Psoas muscle (tissue), 8 donors: ENCODE measurements at places on chromosomes 7 and 10. TPM values are rescaled to one million over a fixed set of nuclear protein-coding genes. Genes with fewer than 3 reads are reported as not detected.

- no peak for DNase-seq
Observed at GRCh38 chr7:55250313-55250712, 114.8 kb upstream of the LANCL2 start.

Gene ACSL5
- polyA plus RNA-seq, result 2.6 TPM

GRCh38 chr10:124632064-124632531 is 112.1 kb downstream of the FAM53B start:
- DNase-seq, result peak; percentile 58

Gene VENTX
- 0.03 TPM for polyA plus RNA-seq

DNA sequence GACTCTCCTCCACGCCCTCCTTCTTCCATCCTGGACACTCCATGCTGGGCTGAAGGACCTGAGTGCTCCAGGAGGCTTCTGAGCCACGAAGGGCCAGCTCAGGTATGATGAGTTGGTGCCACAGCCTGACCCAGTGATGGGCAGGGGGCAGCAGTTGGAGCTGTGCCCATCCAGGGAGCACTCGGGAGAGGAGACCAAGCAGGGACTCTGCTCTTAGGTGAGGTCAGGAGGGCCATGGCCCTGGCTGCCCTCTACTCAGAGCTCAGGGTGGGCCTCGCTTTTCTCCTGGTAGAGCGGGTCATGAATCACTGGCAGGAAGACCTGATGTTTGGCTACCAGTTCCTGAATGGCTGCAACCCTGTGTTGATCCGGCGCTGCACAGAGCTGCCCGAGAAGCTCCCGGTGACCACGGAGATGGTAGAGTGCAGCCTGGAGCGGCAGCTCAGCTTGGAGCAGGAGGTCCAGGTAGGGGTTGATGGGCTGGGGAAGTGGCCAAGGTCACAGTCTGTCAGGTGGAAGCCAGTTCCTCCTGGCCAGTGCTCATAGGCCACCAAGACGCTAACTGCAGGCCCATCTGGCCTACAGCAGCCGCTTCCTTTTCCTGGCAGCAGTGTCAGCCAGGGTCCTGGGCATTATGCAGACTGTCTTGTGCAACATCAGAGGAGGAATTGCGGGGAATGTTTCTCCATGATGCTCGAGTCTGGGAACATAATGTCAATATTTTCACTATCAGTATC is 50.8 kb downstream of the ALOX5 start:
- no peak for DNase-seq

DNA sequence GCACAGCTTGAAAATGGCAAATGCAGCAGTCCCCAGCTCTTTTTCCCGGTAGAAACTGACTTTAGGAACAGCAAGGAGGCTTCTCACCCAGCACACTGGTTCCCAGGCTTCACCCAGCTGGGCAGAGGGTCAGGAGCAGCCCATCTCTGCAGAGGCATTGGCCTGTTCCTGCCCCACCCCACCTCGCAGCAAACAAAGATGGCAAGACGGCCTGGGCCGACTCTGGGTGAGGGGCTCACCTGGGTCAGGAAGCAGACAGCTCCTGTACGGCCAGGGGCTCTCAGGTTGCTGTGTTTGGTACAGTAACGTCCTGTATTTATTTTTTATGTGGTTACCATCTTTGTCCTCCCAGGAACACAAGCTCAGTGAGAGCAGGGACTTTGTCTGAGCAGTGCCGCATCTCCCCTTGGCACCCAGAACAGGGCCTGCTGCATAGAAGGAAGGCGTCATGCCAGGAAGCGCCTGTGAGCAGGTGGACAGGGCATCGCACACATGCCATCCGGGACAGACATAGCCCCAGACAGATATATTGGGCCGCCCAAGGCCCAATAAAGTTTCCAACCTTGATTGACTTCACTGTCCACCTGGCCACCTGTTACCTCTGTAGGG is 585.0 kb upstream of the FOXK1 start:
- DNase-seq, result no peak

Gene SLC39A12
- polyA plus RNA-seq, result not detected

Gene FAM24A
- polyA plus RNA-seq, result not detected

GRCh38 chr10:26840938-26841732 is 19.6 kb downstream of the ABI1 start:
- DNase-seq, result no peak

GRCh38 chr7:127287133-127287532 is 34.4 kb upstream of the GRM8 start:
- no peak for DNase-seq

Gene NODAL
- polyA plus RNA-seq, result 0.10 TPM

DNA sequence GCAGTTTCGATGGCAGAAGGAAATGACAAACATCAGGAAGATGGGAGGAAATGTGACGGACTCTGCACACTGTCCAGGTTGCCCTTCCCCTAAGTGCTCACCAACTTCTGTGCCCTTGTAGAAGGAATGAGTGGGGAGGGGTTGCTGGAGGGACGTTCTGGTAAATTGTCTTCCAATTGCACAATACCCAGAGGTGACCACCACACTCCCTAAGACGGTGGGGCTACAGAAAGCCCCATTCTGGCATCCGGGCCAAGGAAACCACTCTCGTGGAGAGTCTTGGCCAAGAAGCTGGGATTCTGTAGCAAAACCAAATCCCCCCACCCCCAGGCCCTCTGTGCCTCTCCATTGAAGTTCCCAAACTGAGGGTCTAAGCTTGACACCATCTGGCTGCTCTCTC is 37.1 kb downstream of the ZMIZ1 start:
- DNase-seq, result no peak

DNA sequence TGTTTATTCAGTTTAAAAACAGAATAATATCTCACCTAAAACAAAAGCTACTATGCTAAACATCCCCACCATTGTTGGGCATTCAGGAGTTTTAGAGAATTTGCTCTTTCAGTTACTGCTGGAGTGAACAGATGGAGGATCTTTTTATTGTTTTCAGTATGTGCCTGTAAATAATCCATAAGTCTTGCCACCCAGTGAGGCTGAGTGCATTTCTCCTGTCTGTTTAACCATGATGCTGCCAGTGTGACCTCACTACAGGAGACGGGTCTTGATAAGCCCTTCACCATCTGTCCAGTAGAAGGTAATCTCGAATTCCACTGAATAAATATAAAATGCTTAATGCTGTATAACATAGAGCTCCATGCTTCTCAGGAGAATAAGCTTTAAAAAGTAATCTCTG is 430.9 kb downstream of the POM121L12 start:
- no peak for DNase-seq

Gene ADAM22
- 0.38 TPM for polyA plus RNA-seq

DNA sequence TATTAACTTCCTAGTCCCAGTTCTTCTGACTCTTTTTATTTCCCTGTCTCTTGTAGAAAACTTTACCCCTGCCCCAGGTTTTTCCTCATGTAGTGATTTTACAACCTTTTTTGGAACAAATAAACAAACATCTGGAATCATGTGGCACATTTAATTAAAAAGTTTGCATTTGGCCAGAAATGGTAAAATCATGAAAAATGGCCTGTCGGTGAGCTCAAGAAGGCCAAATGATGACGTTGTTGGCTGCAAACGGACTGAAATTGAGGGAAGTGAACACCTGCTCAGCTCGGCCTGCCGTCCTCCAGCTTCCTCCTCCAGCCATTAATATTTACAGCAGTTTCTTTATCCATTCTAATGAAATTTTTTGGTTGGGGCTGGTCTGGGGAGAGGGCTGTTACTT is 902.8 kb downstream of the LRMDA start:
- no peak for DNase-seq

GRCh38 chr7:127536741-127537140 is 48.7 kb downstream of the GCC1 start:
- DNase-seq, result no peak

Gene CDHR3
- 0.44 TPM for polyA plus RNA-seq

- DNase-seq, result no peak
Observed at GRCh38 chr10:80518807-80519360, 18.8 kb upstream of the SH2D4B start.
